ENCODE measurements at places on chromosomes 11 and 22. TPM values are rescaled to one million over a fixed set of nuclear protein-coding genes. Genes with fewer than 3 reads are reported as not detected.
A peak's percentile ranks its signal among the peaks of the same experiment; 100 is the strongest.

DNA sequence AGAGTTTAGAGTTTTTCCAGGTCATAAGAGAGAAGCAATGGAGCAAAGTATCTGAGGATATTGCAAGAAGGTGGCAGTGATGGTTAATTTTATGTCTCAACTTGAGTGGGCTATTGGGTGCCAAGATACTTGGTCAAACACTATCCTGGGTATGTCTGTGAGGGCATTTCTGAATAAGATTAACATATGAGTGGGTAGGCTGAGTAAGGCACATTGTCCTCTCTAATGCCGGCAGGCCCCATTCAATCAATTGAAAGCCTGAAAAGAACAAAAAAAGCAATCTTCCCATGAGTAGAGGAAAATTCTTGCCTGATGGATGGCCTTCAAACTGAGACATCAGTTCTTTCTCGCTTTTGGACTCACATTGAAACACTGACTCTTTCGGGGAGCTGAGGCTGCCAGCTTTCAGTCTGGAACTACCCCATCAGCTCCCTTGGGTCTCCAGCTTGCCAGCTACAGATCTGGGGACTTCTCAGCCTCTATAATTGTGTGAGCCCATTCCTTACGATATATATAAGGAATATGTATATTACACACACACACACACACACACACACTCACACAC lies 228.8 kb downstream of the BUD13 start:
- no peak for DNase-seq

GRCh38 chr11:92892802-92893684 lies 76.4 kb upstream of the MTNR1B start:
- DNase-seq = no peak

DNA sequence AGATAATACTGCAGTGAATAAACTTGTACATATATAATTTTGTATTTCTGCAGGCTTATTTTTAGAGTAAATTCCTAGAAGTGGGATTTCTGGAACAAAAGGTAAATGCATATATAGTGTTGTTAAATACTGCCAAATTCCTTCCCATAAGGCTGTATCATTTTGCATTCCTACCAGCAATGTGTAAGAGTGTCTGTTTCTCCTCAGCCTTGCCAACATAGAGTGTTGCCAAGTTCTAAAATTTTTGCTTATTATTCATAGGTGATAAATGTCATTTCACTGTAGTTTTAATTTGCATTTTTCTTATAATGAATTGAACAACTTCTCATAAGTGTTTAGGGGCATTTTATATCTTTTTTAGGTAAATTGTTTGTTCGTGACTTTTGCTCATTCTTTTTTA lies 174.2 kb upstream of the ZBED5 start:
- DNase-seq = no peak

DNA sequence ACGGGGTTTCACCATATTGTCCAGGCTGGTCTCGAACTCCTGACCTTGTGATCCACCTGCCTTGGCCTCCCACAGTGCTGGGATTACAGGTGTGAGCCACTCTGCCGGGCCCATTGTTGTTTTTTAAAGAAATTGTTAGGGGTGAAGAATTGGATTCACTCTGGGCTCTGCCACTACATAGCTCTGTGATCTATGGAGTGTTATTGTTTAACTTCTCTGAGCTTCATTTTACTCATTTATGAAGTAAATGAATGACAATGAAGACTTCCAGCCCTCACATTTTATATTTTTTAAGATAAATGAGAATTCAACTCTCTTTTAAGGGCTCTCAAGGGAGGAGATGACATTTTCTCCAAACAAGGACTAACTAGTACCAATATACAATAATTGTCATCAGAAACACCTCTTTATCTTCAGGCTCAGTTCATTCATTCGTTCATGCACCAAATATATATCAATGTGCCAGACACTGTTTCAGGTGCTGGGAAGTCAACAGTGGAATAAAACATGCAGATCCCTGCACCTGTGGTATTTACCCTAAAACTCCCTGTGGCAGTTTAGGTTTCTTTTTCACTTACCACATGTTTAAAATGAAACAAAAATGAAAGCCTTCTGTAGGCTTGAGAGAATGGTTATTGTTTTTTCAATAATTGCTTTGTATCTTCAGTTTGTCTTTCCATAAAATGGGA lies 23.5 kb upstream of the GRAMD1B start:
- DNase-seq = no peak

DNA sequence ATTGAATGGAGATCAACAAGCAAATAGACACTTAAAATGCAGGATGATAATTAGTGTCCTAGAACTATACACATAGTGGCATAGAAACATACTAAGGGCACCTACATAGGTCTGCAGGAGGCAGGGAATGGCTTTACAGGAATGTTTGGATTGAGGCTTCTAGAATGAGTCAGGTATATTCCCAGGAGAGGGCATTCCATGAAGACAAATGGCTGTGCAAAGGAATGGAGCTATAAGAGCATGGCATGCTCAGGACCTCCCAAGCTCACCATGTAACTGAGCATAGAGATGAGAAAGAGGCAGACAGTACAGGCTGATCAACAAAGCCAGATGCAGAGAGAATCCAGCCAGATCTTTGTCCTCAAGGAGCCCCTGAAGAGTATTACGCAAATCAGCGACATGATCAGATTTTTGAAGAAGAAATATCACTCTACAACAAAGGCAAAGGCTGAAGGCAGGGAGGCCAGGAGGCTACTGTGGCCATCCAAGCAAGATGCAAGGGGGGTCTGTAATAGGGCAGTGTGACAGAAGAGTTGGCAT lies 211.1 kb upstream of the MTNR1B start:
- no peak for DNase-seq

ALX4 gene
- not detected for total RNA-seq

- DNase-seq = peak; percentile 68
These were observed 41.0 kb upstream of the APLNR start for GRCh38 chr11:57277845-57278720.

- no peak for DNase-seq
These were observed 58.3 kb upstream of the VSTM5 start for GRCh38 chr11:93908689-93909088.

MTA2 gene
- 30.0 TPM for total RNA-seq

USP2 gene
- total RNA-seq = 117 TPM

GRCh38 chr11:41309111-41309522 lies 150.3 kb downstream of the LRRC4C start:
- DNase-seq = no peak

GRCh38 chr11:62788991-62789390 lies 1.8 kb downstream of the TMEM179B start:
- DNase-seq = no peak

- no peak for DNase-seq
These were observed 15.8 kb downstream of the RPL27A start for GRCh38 chr11:8698379-8698851.

DNA sequence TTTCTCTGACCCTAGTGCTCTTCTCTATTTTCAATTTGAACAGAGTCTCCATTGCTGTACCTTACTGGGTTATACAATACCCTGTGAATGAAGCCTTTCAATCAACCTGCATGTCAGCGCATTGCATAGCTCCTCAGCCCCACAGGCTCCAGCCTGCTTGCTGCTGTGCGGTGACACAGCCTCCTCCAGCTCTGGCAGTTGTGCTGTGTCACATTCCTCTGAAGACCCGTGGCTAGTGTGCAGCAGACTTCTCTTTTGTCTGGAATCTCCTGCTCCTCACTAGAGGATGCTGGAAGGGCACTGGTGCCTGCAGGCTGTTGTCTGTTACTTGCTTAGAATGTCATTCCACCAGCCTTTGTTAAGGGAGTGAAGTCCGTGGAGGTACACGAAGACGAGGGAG lies 390.1 kb upstream of the B3GAT1 start:
- DNase-seq = no peak

ZFTA gene
- 10.2 TPM for total RNA-seq

PRODH gene
- total RNA-seq = 4.6 TPM

GRCh38 chr11:35088226-35088625 lies 50.7 kb upstream of the CD44 start:
- no peak for DNase-seq

GRCh38 chr11:13009476-13009920 lies 382 bp downstream of the RASSF10 start:
- DNase-seq = no peak
